NCI-H1105 (cell line): ENCODE measurements at places on chromosomes 5 and 9.

DNA sequence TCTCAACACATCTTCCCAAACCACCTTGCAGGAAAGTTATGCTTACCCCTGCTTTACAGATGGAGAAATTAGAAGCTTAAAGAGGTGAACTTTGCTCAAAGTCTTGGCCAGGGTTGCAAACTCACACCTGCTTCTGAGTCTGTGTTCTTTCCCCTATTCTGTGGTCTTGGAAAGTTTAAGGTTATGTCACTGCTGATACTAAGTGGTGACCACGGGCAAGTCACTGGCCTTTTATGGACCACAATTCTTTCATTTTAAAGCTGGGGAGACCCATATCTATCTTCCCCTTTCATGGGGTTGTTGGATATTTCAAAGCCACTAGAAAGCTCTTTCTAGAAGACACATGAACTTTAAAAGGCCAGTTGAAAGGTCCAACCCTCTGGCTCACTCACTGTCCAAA, 95.4 kb upstream of the KLF4 start:
- DNase-seq, result no peak

- no peak for DNase-seq
These were observed 149.6 kb downstream of the ASTN2 start for GRCh38 chr9:117265253-117265652.

GRCh38 chr5:91957666-91958065, 574.5 kb upstream of the ARRDC3 start:
- DNase-seq, result no peak

- DNase-seq, result no peak
These were observed 70.3 kb upstream of the SH3PXD2B start for GRCh38 chr5:172524573-172525021.

DNA sequence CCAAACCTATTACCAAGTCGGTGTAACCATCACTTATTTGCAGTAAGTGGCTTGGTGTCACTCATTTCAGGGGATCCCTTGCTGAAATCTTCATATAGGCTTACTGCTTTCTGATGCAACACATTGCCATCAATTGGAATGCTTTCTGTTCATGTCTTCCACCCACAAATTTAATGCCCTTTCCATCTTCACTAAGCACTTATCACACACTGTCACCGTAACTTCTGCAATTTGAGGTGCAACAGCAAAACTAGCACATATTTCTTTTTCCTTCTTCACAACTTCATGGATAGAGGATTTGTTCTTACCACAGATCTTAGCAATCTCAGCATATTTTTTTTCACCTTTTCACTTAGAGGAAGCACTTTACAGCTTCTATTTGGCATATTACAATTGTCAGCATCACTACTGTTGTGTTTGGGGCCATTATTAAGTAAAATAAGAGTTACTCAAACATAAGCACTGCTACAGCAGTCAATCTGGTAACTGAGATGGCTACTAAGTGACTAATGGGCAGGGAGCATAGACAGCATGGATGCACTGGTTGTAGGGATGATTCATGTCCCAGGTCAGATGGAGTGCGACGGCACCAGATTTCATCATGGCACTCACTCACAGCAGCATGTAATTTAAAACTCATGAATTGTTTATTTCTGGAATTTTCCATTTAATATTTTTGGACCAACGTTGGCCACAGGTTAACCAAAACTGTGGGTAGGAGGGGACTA, 70.1 kb downstream of the PIP5K1B start:
- DNase-seq, result no peak

GRCh38 chr9:96751815-96752214, 26.1 kb downstream of the ZNF510 start:
- DNase-seq, result no peak
